ENCODE measurements at places on chromosomes 11 and 22. TPM values are rescaled to one million over a fixed set of nuclear protein-coding genes. Genes with fewer than 3 reads are reported as not detected.

HEPACAM gene
- total RNA-seq = 1.2 TPM

- no peak for DNase-seq
- H3K36me3 ChIP-seq = no peaks in the 10 kb centered on the region
- no peak overlapping the region for H3K4me3 ChIP-seq
These were observed 188.2 kb downstream of the MN1 start for GRCh38 chr22:27613099-27614005.

DNA sequence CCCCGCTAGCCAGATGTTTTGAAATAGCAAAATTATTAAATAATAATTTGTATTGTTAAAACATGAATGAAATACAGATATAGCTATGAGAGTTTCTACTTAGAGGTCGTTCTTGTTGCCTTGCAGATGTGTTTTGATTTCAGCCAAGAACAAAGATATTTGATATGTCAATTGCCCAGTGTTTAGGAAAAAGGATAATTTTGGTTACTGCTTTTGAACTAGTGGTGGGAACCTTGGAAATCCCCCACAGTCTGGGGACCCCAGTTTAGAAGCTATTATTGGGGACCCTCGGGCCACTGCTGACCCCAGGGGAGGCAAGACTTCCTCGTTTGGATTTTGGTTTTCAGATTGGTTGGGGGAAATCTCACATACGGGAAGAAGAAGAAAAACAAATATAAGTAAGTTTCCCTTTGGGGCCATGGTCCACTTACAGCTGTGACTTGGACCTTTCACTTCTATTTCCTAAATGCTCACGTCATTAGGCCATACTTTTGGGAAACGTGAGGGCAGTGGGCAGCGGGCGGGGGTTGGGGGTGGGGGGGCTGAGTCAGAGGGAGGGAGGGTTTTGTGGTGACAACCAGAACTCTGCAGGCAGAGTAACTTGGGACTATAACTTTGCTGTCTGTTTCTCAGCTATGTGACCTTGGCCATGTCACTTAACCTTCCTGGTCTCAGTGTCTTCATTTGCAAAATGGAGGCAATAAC, 37.0 kb downstream of the LDLRAD3 start:
- no peak overlapping the region for H3K27ac ChIP-seq
- H3K4me1 ChIP-seq = peaks cover 14% of the 10 kb centered on the region
- DNase-seq = no peak
- H3K27me3 ChIP-seq = no peaks in the 10 kb centered on the region
- H3K4me3 ChIP-seq = no peak overlapping the region

CREB3L1 gene
- total RNA-seq = 1.3 TPM

GRCh38 chr11:75276186-75276585, 35.6 kb downstream of the TPBGL start:
- H3K4me3 ChIP-seq = no peak overlapping the region
- peaks cover 85% of the 10 kb centered on the region for H3K36me3 ChIP-seq
- no peaks in the 10 kb centered on the region for H3K27me3 ChIP-seq
- DNase-seq = no peak
- peaks cover 15% of the 10 kb centered on the region for H3K4me1 ChIP-seq
- no peak overlapping the region for H3K27ac ChIP-seq

GRCh38 chr11:107017433-107018218, 650 bp downstream of the GUCY1A2 start:
- H3K27me3 ChIP-seq = peaks cover 68% of the 10 kb centered on the region
- H3K27ac ChIP-seq = peak overlapping the region; percentile 35
- H3K4me3 ChIP-seq = peak overlapping the region; percentile 66
- no peaks in the 10 kb centered on the region for H3K36me3 ChIP-seq
- peaks cover 20% of the 10 kb centered on the region for H3K4me1 ChIP-seq
- DNase-seq = no peak

DNA sequence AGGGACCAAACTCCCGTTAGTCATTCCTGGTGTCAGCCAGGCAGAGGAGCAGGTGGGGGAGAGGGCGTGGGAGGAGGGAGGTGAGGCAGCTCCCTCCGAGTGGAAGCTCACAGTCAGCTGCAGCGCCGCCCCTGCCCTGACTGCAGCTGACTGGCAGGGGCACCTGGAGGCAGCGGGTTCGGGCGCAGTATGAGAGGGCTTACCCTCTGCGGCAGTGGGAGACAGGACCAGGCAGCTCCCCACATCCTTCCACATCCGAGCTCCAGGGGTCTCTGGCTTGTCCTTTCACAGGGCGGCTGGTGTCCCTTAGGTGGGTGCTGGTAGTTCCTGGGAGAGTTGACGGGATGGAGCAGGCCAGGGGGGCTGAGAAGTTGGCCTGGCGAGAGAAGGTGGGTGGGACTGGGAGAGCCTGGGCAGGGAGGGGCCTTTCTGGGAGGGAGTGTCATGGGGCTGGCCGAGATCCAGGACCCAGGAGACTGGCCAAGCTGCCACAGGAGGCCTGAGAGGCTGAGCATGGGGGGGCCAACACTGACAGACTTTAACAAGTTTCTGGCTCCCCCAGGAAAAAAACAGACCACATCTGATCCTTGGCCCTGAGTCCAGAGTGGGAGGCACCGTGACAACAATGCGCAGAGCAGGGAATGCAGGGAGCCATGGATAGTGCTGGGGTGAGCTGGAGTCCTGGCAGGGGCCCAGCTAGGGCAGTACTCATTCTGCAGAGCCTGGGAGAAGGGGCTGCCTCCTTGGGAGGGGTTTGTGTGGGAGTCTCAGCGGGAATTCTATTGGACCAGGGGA, 4.9 kb downstream of the ADORA2A start:
- no peaks in the 10 kb centered on the region for H3K36me3 ChIP-seq
- DNase-seq = no peak
- H3K27me3 ChIP-seq = no peaks in the 10 kb centered on the region
- H3K4me3 ChIP-seq = no peak overlapping the region
- peak overlapping the region; percentile 28 for H3K27ac ChIP-seq

TRIM49C gene
- not detected for total RNA-seq

DNA sequence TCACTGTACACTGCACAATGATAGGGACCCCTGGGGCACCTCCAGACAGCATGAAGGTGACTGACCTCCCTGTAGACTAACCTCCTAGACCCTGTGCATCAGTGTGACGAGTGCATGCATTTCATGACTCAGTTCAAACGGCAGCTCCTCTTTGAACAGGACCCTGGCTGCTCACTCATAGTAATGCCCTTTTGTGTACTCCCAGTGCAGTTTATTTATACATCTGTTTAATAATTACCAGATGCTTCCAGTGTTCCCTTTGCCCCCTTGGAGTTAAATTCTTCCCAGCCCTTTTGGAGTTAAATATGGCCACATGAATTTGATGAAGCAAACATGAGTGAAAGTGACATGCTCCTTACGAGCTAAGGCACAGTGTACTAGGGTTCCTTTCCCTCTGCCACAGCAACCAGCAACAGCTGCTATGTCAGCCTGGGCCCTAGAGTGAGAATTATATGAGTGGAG, 72.4 kb downstream of the PANX1 start:
- H3K27me3 ChIP-seq = no peaks in the 10 kb centered on the region
- H3K36me3 ChIP-seq = no peaks in the 10 kb centered on the region
- no peak overlapping the region for H3K27ac ChIP-seq
- peak; percentile 29 for DNase-seq

DNA sequence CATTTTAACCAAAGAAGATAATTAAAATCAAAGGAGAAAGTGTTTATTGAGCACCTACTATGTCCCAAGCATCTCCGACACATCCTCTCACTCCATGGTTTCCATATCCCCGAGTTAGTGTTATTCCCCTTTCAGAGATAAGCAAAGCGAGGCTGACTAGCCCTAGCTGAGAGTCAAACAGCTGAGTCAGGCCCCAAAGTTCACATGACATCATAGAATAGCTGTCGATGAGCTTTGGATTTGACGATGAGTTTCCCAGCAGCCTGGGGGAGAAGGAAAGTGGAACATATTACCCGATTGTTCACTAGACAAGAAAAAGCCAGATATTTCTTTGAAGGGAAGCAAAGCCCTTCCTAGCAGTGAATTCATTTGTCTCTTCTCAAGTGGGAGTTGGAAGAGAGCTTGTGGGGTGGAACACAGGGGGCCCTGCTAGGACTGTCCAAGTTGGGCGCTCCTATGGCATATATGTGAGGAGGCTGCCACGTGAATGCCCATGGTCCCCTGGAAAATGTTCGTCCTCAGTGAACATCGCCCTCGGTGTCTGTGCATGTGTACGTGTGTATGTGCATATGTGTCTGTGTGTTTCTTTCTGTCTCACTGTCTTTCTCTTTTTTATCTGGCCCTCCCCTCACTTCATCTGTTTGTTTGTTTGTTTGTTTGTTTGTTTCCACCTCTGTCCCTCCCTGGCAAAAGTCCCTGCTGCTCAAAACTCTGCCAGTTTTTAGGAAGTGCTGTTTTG, 493 bp upstream of the CYTH4 start:
- peaks cover 6% of the 10 kb centered on the region for H3K4me1 ChIP-seq
- no peaks in the 10 kb centered on the region for H3K36me3 ChIP-seq
- peak overlapping the region; percentile 32 for H3K4me3 ChIP-seq
- peaks cover 7% of the 10 kb centered on the region for H3K27me3 ChIP-seq
- no peak for DNase-seq

DNA sequence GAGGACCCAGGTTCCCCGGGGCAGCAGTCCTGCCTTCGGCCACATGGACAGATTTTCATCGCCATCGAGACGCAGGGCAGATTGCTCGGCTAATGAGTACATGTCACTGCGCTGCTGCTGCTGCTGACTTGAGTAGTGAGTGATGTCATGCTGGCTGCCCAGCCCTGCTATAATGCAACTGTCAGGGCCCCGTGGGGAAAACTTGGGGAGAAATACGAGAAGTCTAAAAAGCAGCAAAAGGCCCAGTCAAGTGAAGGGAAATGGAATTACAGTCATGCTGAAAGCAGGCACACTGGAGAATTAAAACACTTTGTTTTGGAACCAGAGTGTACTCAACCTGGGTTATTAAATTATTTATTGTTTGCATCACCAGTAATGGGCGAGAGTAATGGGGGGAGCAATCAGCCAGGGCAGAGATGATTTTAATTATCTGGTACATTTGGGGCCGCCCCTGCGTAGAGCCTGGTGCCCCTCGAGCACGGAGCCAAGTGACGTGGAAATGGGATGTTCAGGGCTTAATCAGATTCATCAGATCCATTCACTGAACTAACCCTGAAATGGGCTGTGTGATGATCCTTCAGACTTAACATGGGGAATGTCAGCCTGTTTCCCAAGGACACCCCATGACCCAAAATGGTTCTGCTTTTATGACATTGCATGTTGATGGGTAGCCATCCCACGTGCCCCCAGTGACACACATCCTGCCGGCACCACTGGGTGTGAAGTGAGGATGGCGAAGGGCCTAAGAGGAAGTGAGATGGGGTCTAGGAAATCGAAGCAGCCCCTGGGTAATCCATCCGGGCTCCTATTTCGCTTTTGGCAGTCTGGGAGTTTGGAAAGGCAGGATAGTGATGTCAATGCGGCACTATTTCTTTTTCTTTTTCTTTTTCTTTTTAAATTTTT, 241.6 kb upstream of the CADM1 start:
- no peak for DNase-seq
- no peaks in the 10 kb centered on the region for H3K36me3 ChIP-seq
- no peak overlapping the region for H3K4me3 ChIP-seq
- no peaks in the 10 kb centered on the region for H3K27me3 ChIP-seq

DNA sequence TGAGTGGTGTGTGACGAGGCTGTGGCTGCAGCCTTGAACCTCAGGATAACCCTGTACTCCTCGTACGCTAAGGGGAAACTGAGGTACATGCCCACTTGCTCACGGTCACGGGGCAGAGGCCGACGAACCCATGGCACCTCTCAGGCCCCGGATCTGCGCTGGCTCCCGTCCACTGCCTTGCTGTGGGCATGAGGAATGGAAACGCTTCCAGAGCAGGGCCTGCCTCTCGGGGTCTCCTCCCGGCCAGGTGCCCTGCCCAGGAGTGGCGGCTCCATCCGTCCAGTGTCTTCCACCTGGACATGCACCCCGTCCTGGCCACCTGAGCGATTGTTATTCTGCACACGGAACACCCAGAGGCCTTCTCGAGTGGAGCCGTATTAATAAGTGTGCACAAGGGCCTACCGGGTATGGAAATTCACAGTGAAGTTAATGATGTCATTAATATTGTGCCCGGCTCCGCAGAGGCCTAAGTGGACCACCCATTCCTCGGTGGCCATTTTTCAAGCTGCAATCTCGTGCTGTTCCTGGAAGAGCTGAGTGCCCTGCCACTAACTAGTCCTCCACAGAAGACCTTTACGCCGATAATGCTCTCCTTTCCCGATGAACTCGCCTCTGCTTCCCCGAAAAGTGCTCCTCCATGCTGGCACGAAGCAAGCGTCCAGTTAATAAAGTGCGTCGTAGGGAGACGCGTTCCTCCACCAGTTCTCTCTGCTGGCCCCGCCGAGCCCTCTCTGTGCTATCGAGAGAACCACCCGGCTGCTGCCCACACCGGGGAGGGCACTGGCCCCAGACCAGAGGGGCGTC, 927.9 kb downstream of the BRD1 start:
- no peak for DNase-seq
- H3K36me3 ChIP-seq = no peaks in the 10 kb centered on the region
- no peak overlapping the region for H3K4me3 ChIP-seq
- H3K27ac ChIP-seq = no peak overlapping the region

GRCh38 chr11:87097582-87097981, 59.8 kb downstream of the TMEM135 start:
- no peaks in the 10 kb centered on the region for H3K4me1 ChIP-seq
- no peak overlapping the region for H3K4me3 ChIP-seq
- no peaks in the 10 kb centered on the region for H3K27me3 ChIP-seq
- H3K36me3 ChIP-seq = peaks cover 25% of the 10 kb centered on the region

- no peak overlapping the region for H3K4me3 ChIP-seq
- no peak overlapping the region for H3K27ac ChIP-seq
- H3K4me1 ChIP-seq = peaks cover 69% of the 10 kb centered on the region
- DNase-seq = no peak
These were observed 31.6 kb downstream of the OSBPL5 start for GRCh38 chr11:3133261-3134217.

- H3K27me3 ChIP-seq = no peaks in the 10 kb centered on the region
- DNase-seq = no peak
- H3K4me3 ChIP-seq = no peak overlapping the region
- H3K4me1 ChIP-seq = peaks cover 20% of the 10 kb centered on the region
- no peaks in the 10 kb centered on the region for H3K36me3 ChIP-seq
These were observed 33.0 kb upstream of the P2RY2 start for GRCh38 chr11:73184953-73185671.
